ENCODE measurements at places on chromosomes 7 and 10.

GRCh38 chr10:62473241-62473640 lies 99.1 kb downstream of the ZNF365 start:
- DNase-seq, result no peak

GRCh38 chr7:127995156-127995880 lies 35.9 kb downstream of the LRRC4 start:
- no peak for DNase-seq

GRCh38 chr10:112359606-112360307 lies 14.2 kb upstream of the ACSL5 start:
- DNase-seq, result no peak

DNA sequence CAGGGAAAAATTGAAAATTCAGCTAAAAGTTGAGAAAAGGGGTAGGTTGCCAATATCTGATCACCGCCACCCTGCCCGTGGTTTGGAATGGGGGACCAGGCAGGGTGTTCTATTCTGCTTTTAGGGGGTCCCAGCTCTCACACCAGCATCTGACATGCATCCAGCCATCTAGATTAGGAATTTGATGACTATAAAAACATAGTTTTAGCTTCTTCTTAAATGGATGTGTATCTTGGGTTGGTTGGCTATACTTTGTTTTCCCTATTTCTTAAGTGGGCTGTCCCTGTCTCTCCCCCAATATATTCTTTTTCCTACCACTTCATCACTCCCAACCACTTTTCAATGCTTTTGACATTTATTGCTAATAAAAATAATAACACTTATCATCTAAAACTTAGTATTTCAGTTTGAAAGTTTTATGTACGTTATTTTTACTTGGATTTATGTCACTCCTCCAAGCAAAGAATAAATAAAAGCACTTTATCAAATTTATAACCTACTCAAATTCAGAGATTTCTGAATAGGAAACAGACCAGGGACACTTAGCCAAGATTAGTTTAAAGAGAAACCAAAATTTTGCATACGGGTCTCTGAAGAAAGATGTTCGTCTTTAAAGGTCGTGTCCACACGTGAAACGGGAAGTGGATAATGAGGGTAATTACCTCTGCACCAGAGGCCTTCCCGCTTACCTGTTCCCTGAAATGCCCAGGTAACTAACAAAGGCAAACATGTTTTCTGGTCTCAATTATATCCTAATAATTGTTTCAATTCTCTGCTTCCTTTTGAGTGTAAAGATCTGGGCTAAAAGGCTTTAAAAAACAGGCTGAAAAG lies 233.2 kb upstream of the AUTS2 start:
- no peak for DNase-seq

- no peak for DNase-seq
These were observed 60.4 kb downstream of the MEOX2 start for GRCh38 chr7:15626041-15626440.

- no peak for DNase-seq
These were observed 17.5 kb downstream of the TUBAL3 start for GRCh38 chr10:5387169-5387568.

DNA sequence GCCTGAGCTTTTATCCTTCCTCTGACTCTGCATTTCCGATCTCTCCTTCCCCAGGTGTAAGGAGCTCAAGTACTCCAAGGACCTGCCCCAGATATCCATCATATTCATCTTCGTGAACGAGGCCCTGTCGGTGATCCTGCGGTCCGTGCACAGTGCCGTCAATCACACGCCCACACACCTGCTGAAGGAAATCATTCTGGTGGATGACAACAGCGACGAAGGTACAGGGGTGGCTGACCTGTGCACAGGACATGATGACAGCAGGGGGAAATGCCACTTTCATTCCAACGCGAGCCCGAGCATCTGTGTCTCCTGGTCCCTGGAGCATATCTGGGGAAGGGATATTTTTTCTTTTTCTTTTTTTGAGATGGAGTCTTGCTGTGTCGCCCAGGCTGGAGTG lies 256.2 kb downstream of the GALNT17 start:
- no peak for DNase-seq

DNA sequence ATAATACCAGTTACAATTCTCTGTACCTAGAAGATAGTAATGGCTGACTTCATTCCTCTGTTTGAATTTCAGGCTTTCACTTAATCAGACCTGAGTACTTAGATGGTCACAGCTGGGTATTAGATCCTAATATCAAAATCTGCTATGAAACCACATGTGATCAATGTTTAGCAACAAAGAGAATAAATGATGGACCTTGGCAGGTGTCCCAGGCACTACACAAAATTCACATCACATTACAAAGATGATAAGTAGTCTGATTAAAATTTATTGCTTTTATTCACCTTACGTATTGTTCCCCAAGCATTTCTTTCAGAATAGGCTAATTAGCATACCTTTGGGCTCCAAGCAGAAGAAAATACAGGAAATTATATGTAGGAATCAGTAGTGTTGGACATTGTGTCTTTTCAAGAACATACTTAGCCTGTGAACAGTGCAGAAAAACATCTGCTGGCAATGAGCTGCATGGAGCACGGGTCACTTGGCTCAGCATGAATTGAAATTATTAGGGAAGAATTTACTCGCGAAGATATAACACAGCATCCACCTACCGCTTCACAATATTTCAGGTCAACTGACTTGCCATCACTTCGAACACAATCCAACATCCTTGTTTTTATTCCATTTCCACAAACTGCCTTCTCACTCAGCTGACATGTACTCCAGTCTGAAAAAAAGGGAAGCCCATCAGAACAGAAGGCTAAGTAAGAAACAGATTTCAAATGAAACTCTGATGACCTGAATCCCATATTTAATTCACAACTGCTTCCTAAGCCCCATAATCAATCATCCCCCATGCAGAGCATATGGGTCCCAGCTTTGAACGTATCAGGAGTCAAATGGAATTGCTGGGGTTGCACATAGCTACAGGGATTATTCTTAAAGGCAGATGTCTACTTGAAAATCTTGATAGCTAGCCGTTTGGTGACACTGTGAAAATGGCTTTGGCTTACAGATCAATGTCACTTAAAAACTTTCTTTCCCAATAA lies 421.0 kb downstream of the THSD7A start:
- DNase-seq, result no peak
